ENCODE measurements at places on chromosomes 2 and 18. TPM values are rescaled to one million over a fixed set of nuclear protein-coding genes. Genes with fewer than 3 reads are reported as not detected.

Gene AGXT
- polyA plus RNA-seq = not detected

DNA sequence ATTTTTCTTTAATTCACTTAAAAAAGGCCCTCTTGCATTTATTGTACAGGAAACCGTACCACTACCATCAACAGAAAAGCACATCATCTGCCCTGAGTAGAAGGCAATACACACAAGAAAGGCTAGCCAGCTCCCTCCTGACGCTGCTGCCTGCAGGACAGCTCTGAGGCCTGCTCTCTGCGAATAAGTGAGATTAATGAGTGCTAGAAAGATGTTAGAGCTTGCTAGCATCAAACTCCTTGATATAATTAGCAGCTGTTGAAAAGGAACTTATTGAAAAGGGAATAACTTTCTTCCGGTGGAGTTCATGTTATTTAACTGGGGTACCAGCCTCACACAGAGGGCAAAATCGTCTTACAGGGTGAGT is 56.1 kb downstream of the INHBB start:
- no peak for DNase-seq

GRCh38 chr2:170512266-170512665 is 202.9 kb upstream of the SP5 start:
- no peak for DNase-seq

GRCh38 chr2:147546109-147546508 is 298.7 kb upstream of the ACVR2A start:
- DNase-seq = no peak

- peak; percentile 78 for DNase-seq
Observed at GRCh38 chr2:174334781-174335251, at the start of gene SP9. SP9 (plus strand) TSS chr2:174334954; CDS start chr2:174335093, 139 bp downstream.

DNA sequence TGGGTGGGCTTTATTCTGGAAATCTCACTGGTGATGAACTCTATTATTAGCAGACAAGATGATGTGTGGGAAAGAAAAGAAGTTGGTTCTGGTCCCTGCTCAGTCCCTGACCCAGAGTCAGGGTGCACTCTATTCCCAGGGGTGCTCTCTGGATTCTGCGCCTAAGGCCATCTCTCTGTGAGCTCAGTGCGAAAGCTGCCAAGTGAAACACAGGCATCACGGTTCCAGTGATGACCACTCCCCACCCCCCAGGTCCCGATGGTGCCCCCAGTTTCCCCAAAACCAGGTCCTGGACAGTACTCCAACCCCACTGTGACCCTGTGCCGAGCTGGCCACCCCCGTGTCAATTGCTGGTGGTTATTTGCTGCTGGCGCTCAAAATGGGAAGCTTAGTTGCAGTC is 30.1 kb downstream of the RHOB start:
- no peak for DNase-seq

- DNase-seq = no peak
Observed at GRCh38 chr18:51082571-51083267, 52.7 kb downstream of the SMAD4 start.

DNA sequence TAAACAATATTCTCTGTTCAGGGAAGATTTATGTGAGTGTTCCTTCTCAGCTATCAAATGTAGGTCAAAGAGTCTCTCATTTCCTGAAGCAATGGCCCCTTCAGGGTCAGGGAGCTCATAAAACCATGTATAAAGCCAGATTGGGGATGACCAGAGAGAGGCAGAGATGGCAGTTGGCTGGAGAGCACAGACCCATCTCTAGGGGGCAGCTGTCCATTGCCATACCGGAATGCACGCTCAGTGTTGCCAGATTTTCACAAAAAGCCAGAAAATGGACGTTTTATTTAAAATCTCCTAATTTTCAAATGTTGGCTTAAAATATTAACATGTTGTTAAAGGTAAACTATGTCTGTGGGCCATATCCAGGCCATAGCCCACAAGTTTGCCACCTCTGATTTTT is 1920.7 kb upstream of the CELF4 start:
- no peak for DNase-seq

Gene HJURP
- polyA plus RNA-seq = 12.1 TPM

Gene CABLES1
- polyA plus RNA-seq = 5.6 TPM

DNA sequence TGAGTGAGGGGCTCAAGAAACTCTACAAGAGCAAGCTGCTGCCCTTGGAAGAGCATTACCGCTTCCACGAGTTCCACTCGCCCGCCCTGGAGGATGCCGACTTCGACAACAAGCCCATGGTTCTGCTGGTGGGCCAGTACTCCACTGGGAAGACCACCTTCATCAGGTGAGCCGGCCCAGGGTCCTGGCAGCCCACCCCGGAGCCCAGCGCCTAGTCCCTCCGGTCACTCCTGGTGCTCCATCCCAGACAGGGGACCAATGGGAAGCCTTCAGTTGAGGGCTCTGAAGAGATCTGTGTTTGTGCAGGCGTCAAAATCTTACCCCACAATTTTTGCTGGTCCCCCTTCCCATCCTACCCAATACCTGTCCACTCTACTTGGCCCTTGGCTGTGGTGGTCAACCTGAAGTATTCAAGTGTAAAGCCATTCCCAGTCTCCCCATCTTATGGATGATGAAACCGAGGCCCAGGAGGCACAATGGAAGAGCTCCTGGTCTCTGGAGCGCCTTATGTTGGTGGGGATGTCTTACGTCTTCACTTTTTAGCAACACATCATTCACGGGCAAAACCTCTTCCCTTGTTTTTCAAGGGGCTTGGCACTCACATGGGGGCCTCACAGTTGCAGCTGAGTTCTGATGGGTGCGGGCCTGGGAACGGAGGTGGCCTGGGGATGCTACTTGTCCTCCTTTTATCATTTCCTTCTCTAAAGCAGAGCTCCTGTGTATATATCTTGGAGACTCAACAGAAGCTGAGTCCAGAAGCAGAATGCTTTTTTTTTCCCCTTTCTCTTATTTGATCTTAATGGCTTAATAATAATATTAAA is 941 bp downstream of the EHD3 start:
- no peak for DNase-seq
